ENCODE measurements at places on chromosomes 12 and 14.

- DNase-seq, result no peak
These were observed 512 bp downstream of the POU6F1 start for GRCh38 chr12:51217133-51217967.

- DNase-seq, result no peak
These were observed 345.0 kb upstream of the SFSWAP start for GRCh38 chr12:131365821-131366260.

- DNase-seq, result no peak
These were observed 105.8 kb upstream of the ATXN7L3B start for GRCh38 chr12:74431801-74432200.

- DNase-seq, result no peak
These were observed 767.7 kb downstream of the DIO2 start for GRCh38 chr14:79443602-79444001.

DNA sequence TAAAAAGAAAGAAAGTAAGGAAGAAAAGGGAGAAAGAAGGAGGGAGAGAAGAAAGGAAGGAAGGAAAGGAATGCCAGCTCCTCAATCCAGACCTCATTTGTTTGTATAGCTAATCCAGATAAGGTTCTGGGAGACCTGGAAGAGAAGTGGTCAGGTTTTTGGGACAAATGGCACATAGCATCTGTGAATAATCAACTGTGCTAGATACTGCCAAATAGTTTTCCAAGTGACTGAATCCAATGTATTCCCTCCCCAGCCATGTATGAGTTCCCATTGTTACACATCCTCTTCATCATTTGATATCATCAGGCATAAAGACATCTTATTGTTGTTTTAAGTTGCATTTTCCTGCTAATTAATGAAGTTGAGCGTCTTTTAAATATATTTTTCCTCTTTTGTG, 18.6 kb upstream of the PTGR2 start:
- no peak for DNase-seq

- no peak for DNase-seq
These were observed 321.4 kb upstream of the SEL1L start for GRCh38 chr14:81855007-81855406.

- DNase-seq, result no peak
These were observed 37.1 kb downstream of the TBX5 start for GRCh38 chr12:114368685-114369452.

- no peak for DNase-seq
These were observed 132.0 kb upstream of the ARHGAP5 start for GRCh38 chr14:31945074-31945613.

DNA sequence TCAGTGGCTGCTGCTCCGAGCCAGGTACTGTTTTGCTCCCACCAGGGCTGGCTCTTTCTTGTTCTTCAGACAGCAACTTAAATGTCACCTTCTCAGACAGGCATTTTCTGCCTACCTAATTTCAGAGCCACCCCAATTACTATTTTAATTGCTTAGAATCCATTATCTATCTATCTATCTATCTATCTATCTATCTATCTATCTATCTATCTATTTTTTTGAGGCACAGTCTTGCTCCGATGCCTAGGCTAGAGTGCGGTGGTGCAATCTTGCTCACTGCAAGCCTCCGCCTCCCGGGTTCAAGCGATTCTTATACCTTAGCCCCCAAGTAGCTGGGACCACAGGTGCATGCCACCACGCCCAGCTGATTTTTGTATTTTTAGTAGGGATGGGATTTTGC, 58.5 kb downstream of the SPPL3 start:
- no peak for DNase-seq

GRCh38 chr12:121751749-121752351, 39.3 kb downstream of the TMEM120B start:
- no peak for DNase-seq

DNA sequence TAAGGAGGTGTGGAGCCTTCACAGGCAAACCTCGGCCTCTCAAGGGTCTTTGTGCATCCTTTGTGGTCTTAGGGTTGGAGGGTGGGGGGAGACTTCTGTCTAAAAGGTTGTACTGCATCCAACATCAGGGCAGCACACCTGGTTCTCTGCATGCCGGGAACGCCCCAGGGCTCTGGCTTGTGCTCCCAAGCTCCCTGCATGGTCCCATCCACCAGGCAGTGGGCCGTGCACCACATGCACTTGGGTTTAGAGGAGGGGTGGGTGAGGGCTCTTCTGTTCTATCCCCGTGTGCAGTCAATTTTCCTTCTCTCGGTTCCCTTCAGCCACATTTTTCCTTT, 86.1 kb downstream of the CPSF2 start:
- DNase-seq, result no peak

- DNase-seq, result no peak
These were observed 182.5 kb upstream of the DIO2 start for GRCh38 chr14:80393766-80394165.

DNA sequence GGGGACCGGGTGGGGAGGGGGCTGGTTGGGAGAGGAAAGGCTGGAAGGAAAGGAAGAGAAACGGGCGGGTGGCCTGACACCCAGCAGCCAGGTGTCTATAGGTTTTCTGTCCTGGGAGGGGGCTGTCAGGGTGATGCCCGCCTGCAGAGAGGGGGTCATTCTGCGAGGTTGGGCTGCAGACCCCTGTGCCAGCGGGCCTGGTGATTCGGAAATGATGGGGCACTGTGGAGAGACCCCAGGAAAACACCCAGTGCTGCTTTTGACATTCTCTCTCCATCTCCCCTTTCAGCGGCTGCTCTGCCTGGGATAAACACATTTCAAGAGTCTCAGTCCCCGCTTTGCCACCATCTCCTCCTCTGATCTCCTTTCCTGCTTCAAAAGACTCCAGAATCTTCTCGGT, 168.5 kb upstream of the RTL1 start:
- no peak for DNase-seq

Data from stimulated activated CD4-positive, alpha-beta T cell treated with anti-CD3 and anti-CD28 coated beads, Interleukin-1b, Interleukin-23, amount 100 ng/mL, for 1 hour (primary cell).